ENCODE measurements at places on chromosomes 6 and 20.

GRCh38 chr6:37060195-37060559 lies 54.7 kb downstream of the FGD2 start:
- peak; percentile 47 for DNase-seq

- DNase-seq, result no peak
Observed at GRCh38 chr6:170096803-170097504, 193.9 kb downstream of the DLL1 start.

GRCh38 chr6:122726649-122727048 lies 52.9 kb upstream of the FABP7 start:
- peak; percentile 72 for DNase-seq

- no peak for DNase-seq
Observed at GRCh38 chr6:36949636-36950035, 4.9 kb upstream of the PI16 start.

GRCh38 chr20:23086056-23086566 lies at the start of gene CD93:
TSS of gene CD93 (minus strand) at chr20:23086324. CDS start at chr20:23086192, 132 bp downstream.
- peak; percentile 66 for DNase-seq

GRCh38 chr6:25278261-25278913 lies 787 bp upstream of the CARMIL1 start:
- DNase-seq, result no peak

DNA sequence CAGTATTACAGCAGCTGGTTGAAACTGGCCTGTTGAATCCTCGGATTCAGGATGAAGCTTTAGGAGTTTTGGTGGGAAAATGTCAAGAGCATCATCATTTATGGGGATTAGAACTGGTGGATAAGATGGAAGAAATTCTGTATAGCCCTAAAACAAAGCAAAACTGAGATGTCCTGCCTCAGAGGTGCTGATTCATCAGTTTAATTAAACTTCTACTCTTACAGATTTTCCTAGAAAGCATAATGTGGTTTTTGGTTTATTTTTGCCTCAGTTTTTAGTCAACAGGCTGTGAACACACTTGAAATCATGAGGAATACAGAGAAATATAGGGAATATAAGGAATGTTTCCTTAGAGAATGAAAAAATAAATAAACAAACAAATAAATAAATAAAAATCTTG lies 228.7 kb upstream of the POU3F2 start:
- no peak for DNase-seq

- peak; percentile 76 for DNase-seq
Observed at GRCh38 chr6:7697820-7698623, 27.9 kb upstream of the BMP6 start.

GRCh38 chr6:56335726-56336125 lies 88.3 kb upstream of the COL21A1 start:
- no peak for DNase-seq

DNA sequence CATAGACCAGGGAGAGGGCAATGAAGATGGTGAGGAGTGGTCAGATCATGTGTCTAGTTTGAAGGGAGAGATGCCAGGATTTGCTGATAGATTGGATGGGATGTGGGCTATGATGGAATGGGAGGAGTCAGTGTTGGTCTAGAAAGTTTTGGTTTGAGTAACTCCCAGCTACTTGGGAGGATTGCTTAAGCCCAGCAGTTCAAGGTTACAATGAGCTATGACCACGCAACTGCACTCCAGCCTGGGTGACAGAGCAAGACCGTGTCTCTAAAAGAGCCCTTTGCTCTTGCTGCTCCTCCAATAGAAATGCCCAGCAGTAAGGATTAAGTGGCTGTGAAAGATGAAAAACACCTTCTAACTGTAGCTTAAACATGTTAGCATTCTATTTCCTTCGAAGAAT lies 18.2 kb upstream of the LAMP5 start:
- DNase-seq, result no peak

GRCh38 chr6:18395856-18396197 lies 8.7 kb downstream of the RNF144B start:
- no peak for DNase-seq

- peak; percentile 33 for DNase-seq
Observed at GRCh38 chr6:107634324-107635056, 144.6 kb downstream of the SOBP start.

- DNase-seq, result no peak
Observed at GRCh38 chr20:57567471-57568079, 6.7 kb downstream of the PCK1 start.

- no peak for DNase-seq
Observed at GRCh38 chr6:108702106-108702851, 141.6 kb downstream of the FOXO3 start.

GRCh38 chr6:151811081-151811480 lies 3.6 kb downstream of the ESR1 start:
- DNase-seq, result no peak

DNA sequence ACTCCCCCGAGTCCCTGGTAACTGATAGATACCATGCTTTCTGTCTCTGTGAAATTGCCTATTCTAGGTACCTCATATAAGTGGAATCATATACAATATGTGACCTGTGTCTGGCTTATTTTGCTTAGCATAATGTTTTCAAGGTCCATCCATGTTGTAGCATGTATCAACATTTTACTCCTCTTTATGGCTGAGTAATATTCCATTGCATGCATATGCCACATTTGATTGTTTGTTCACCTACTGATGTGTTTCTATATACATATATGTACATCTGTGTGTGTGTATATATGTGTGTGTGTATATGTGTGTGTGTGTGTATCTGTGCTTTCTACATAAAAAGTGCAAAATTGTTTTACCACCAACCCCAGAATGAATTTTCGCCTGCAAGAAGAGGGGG lies 119.1 kb downstream of the ADAT2 start:
- no peak for DNase-seq

- DNase-seq, result no peak
Observed at GRCh38 chr6:79548304-79548703, 11.1 kb upstream of the LCA5 start.

DNA sequence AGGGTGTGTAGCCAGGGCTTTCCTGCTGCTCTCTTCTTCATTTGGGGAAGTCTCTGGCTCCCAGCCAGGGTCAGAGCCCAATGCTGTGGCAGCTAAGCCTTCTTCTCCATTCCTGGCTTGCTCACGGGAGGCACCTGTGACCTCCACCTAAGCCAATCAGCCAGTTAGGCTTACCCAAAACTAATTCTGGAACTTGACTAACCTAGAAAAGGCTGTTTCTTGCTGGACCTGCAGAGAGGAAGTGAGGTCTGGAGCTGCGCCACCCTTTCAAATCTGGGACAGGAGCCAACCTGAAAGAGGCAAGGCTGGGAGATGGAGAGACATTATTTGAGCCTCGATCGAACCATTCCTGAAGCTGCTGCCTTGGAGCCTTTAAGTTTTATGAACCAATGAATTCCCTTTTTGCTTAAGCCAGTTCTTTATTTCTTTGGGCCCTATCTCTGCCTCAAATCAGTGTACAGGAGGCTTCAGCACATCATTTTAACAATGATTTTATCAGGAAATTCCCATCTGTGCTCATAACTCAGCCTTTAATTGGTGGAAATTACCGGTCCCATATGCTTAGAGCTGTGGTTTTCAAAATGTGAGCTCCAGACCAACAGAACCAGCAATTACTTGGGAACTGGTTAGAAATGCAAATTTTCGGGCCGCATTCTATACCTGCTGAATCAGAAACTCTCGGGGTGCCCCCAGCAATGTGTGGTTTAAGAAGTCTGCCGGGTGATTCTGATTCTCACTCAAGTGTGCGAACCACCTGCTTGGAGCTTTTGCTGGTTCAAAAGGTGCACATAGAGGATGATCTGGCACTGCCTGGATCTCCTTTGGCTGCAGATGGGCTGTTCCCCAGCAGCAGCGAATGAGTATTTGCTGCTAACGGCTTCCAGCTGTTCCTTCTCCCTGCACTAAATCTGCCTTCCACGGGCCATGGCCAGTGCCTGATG lies 97.4 kb upstream of the RNF24 start:
- peak; percentile 67 for DNase-seq

GRCh38 chr20:36887752-36888090 lies 11.8 kb downstream of the TLDC2 start:
- DNase-seq, result no peak

DNA sequence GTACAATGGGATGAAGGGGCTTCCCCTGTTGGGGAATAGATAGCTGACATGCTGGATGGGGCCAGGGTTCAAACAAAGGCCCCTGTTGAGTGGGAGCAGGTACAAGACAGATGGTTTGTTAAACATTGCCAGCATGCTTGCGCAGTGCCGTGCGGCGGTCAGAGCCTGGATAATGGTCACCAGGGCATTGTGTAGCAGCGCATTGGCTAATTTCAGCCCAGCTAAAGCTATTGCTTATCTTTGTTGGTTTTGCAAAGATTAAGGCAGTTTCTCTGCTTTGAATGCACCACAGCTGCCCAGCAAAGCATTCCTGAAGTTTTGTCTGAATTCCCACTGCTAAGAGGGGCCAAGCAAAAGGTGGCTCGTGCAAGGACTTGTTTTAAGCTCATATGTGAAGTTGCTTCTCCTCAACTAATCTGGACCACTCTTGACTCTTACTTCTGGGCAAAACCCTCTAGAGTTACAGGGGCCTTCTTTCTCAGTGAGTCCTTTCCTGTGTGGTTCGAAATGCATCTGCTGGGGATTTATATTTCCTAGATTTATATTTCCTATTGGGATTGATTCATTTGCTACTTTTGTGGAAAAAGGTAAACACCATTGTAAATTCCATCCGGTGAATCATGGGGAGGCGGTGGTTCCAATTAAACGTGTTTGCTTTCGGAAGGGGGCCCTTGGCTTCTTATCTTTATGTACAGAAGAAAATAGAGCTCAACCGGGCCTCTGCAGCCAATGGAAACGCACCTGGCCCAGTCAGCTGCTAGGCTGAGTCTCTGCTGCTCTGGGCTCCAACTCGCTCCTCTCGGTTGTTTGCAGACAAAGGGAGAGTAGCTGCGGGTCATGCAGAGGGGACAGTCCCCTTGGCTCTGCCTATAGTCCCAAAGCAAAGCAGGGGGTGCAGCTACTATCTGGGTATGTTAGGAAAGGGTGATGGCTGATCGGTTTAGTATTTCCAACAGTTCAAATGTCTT lies 72.1 kb downstream of the FOXA2 start:
- no peak for DNase-seq

DNA sequence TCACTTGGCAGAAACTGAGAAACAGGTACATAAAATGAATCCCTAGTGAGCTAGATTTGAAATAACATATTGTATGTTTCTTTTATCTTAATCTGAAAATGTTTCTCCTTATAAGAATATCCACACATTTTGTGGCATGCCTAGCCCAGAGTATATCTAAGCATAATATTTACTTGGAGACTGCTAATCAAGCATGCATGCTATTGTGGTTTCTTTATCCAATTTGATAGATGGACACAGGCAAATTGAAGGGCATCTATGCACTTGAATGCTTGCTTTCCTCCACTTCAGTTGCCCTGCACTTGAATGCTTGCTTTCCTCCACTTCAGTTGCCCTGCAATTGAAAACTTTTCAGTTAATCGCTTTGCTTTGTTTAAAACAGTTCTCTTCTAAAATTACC lies 729.8 kb downstream of the TBC1D32 start:
- DNase-seq, result no peak

- DNase-seq, result peak; percentile 98
Observed at GRCh38 chr6:37314487-37315156, 39.2 kb upstream of the RNF8 start.

GRCh38 chr6:5081955-5082354 lies 3.2 kb upstream of the PPP1R3G start:
- DNase-seq, result no peak

GRCh38 chr6:160991406-160992060 lies at the start of gene MAP3K4:
TSS of gene MAP3K4 (plus strand) at chr6:160991769. CDS start at chr6:160991932, 163 bp downstream.
- DNase-seq, result peak; percentile 87

GRCh38 chr6:106694343-106694742 lies 65.0 kb downstream of the QRSL1 start:
- DNase-seq, result peak; percentile 29

DNA sequence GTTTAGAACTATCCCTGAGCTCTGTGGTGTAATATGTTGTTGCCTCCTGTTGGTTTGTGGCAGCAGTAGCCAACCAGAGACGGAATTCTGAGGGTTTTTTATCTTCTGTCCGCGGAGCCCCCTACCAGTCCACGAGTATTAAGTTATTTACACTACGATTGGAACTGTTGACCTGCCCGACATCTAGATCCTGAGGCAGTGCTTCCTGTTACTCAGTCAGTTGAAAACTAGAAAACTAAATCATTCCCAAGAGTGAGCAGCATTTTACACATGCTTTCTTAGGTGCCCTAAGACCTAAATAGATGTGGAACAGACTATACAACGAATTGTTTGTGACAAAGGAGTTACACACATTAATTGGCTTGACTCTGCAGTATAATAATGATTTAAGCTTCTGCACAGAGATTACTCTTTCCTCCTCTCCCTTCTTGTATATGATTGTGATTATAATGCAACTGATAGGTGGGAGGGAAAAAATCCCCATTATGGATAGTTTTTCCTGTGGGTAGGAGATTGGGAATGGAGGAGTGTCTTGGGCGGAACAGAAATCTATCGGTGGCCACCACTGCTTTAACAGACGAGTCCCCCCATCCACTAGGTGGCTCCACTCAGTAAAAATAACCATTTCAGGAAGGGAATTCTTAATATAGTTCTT lies 1.7 kb downstream of the LOC128125822 start:
- DNase-seq, result peak; percentile 86

DNA sequence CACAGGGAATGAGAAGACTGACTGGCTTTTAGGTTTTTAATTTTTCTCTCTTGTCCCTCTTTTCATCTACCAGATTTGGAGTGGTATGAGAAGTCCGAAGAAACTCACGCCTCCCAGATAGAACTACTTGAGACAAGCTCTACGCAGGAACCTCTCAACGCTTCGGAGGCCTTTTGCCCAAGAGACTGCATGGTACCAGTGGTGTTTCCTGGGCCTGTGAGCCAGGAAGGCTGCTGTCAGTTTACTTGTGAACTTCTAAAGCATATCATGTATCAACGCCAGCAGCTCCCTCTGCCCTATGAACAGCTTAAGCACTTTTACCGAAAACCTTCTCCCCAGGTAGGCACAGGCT lies 644 bp downstream of the MAD2L1BP start:
- peak; percentile 43 for DNase-seq

DNA sequence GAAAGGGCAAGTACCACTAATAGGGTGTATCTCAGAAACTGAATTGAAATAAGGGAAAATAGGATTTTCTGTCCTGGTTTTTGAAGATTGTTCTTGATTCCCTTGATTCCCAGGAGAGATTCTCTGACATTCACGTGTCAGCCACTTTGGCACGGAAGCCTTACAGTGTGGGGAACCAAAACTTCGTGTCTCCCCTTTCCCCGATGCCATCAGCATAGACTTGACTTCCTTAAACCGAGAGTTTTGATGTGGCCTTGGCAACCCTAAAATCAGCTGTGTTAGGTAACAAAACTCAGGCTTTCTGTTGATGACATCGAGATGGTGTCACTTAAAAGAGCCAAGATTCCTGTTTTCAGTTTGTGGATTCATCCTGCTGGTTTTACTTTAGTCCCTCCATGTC lies 7.5 kb downstream of the HMGN4 start:
- DNase-seq, result no peak

Measured in hematopoietic multipotent progenitor cell treated with erythropoietin and hydrocortisone succinate and interleukin-3 and kit ligand, for 4 days (in vitro differentiated cells).